ENCODE measurements at places on chromosomes 2 and 18.

- no peak for DNase-seq
Measured at GRCh38 chr18:9062418-9062751, 40.1 kb upstream of the NDUFV2 start.

DNA sequence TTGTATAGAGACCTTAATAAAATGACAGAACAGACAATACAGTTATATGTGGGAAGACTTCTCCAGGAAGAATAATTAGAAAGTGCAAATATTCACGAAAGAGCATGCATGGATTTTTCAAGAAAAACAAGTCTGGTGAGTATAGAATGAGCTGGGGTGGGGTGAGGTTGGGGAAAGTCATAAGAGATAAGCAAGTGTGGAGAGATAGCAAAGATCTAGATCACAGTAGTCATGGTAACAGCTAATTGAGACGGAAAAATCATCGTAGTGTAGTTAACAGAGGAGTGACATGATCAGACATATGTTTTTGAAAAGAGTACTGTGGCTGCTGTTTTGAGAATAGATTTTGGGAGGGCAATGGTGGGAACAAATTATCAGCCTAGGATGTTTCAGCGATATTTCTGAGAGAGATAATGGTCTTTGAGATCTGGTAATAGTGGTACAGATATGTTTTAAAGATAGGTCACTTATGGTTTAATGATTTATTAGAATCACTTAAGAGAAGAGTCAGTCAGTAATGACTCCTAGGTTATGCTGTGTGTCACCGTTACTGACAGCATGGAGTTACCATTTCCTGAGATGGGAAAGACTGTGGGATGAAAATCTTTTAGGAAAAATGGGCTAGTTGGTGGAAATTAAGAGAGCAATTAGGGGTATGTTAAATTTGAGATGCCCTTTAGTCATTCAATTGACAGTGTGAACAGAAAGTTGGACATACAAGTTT is 248.5 kb upstream of the SLC8A1 start:
- DNase-seq = no peak

DNA sequence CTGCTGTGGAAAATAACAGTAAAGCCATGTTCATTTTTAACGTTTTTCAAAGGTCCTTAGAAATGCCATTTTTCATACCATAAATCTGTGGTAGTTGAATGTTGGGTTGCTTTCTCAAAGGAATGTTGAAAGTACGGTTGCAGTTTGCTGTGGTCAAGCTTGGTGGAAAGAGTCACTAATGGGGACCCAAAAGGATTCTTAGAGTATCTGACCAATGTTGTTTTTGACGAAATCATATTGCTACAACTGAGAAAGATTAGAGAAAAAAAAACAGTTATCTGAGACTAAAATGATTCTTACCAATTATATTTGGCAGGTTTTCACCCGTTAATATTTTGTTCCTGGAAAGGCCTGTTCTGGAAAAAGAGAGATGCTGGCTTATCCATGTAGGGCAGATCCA is 439.5 kb upstream of the ETAA1 start:
- no peak for DNase-seq

DNA sequence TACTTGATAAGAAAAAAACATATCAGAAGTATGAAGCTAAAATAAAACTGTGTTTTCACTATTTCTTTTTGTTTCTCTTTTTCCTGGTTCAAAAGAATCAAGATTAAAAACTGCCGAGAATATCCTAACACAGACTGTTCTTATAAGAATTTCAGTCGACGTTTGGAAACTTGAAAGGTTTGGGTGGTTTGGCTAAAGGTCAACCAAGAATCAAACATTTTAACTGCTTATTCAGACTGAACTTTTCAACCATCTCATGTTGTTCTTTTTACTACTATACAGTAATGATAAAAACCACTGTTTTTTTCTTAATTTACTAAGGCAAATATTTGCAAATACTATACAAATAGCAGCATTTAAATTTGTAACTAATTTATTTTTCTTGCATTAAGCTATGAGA is 308.5 kb upstream of the TFPI start:
- no peak for DNase-seq
